ENCODE measurements at places on chromosomes 7 and 10. TPM values are rescaled to one million over a fixed set of nuclear protein-coding genes. Genes with fewer than 3 reads are reported as not detected.

Gene MMD2
- total RNA-seq = not detected

Gene HOXA10
- not detected for total RNA-seq

Gene GATA3
- 24.4 TPM for total RNA-seq

Gene PNLIPRP1
- not detected for total RNA-seq

Gene NKX6-2
- not detected for total RNA-seq

DNA sequence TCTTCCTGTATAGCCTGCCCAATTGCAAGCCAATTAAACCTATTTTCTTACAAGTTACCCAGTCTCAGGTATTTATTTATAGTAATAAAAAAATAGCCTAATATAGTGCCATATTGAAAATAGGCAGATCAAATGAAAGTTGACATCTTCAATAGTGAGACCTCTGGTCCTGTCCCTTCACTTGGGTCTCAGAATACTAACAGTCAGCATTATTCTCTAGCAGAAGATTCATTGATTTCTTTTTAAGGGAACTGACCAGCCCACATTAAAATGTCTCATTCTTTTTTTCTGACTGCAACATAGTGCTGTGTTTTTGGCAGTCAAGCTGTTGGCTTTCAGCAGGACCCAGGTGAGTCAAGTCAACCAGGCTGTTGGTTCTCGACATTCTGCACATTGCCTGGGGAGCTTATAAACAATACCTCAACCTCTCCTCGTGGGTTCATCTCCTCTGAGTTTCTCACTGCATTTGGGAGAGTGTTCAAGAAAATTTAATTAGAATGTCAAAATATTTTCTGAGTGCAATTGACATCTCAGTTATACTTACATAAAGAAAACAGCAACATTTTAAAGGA is 109.8 kb downstream of the MKX start:
- no peak for DNase-seq

- DNase-seq = peak; percentile 38
Measured at GRCh38 chr7:150356265-150356897, 12.2 kb upstream of the REPIN1 start.

Gene LAMB1
- total RNA-seq = 0.20 TPM

Gene LIPJ
- not detected for total RNA-seq

DNA sequence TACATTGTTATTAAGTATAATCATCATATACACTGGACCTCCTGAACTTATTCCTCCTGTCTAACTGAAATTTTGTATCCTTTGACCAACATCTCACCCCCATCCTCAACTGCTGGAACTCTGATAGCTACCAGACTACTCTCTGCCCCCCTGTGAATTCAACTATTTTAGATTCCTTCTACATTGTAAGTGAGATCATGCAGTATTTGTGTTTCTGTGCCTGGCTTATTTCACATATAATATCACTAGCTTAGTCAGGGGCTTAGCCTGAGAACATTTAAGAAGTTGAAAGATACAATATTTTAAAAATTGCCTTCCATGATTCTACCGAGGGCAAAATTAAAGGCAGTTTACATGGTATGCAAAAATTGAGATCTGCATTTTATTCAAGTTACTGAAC is 26.9 kb downstream of the STAMBPL1 start:
- no peak for DNase-seq

DNA sequence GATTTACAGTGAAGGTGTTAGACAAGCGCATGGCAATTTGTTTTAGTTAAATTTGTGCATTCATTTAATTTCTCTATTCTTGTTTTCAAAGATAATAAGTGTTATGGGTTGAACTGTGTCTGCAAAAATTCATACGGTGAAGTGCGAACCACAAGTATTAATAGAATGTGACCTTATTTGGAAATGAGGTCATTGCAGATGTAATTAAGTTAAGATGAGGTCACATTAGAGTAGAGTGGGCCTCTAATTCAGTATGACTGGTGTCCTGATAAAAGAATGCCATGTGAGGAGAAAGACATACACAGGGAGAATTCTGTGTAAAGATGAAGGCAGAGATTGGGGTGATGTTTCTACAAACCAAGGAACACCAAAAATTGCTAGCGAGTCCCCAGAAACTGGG is 158.8 kb upstream of the SEMA3E start:
- no peak for DNase-seq

DNA sequence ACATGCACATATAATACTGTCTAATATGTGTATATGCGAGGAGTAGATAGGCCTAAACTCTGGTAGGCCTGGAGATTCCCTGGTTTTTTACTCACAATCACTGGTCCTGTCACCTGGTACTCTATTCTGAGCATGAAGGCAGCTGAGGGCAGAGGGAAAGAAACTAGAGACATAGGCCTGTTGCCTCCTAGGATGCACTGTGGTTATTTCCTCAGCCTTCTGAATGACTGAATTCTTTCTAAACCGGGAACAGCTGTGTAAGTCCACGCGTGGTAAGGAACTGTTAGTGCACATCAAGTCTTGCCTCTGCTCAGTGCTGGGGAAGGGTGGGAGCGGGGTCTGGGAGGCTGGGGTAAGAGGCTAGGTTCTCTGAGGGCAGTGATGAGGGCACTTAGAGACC is 7.7 kb downstream of the KAZALD1 start:
- no peak for DNase-seq

- DNase-seq = no peak
Measured at GRCh38 chr7:151416112-151416940, 6.5 kb upstream of the WDR86 start.

DNA sequence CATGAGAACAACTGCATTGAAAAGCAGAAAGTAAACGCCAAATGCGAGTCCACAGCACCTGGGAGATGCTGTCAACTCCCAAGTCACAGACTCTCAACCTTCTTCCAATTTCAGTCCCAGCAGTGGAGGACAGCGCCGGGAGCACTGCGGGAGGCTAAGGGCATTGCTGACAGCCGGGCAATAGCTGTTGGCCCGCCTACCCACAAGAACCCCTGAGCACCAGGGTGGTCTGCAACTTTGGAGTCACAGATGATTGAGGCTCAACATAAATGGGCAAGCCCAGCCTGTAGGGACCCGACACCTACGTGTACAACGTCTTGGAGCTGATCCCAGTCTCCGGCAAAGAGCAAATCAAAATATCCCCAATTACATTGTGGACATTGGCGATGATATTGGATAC is 262.9 kb downstream of the TCERG1L start:
- no peak for DNase-seq

DNA sequence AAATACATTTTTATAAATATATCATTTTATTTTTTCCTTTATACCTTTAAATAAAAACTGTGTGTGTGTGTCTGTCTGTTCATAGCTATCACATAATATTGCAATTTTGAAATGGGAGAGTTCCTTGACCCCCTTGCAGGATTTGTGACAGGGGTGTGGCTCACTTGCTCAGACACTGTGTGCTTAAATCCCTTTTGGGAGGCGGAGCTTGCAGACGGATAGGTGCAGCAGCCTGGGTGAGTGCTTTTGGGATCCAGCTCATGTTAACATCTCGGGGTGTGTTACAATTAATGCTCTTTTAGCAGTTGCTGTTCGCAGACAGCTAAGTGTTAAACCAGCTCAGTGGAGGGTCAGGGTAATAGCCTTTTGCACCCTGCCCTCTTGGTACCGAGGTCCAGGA is 459.8 kb downstream of the IPMK start:
- no peak for DNase-seq

- no peak for DNase-seq
Measured at GRCh38 chr10:62850646-62851045, 34.5 kb upstream of the EGR2 start.

DNA sequence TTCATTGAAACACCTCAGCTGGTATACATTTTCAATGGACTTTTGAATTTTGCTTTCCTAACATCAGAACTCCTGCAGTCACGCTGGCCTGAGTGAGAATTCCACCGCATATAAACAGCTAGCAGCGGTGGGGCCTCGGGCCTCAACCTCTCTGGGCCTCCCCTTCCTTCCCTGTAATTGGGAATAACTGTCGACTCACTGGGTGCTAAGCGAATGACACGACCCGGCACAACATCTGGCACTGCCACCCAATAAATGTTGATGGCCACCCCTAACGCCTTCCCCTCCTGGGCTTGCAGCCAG is 670 bp downstream of the RCC1L start:
- no peak for DNase-seq

DNA sequence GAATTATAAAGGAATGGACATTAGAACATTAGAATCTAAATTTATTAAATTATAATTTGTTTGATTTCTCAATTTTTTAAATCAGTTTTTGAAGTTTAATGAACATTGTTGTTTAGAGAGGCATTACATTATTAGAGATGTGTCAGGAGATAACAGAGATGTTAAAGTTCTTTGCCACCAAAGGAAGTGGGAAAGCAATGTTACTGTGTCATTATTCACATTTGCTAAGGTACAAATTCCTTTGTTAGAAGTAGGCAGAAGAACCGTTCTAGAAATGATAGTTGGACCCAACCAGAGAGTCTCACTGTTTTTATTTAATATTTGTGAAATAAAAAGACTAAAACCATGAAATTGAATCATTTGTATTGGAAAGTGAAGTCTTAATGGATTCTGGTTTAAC is 92.9 kb downstream of the MDFIC start:
- no peak for DNase-seq

Gene HKDC1
- total RNA-seq = not detected
